Posterior vena cava (tissue), 2 donors: ENCODE measurements at places on chromosomes 11 and 22.

- no peak for DNase-seq
These were observed 38.8 kb downstream of the PRDM11 start for GRCh38 chr11:45185228-45185729.

DNA sequence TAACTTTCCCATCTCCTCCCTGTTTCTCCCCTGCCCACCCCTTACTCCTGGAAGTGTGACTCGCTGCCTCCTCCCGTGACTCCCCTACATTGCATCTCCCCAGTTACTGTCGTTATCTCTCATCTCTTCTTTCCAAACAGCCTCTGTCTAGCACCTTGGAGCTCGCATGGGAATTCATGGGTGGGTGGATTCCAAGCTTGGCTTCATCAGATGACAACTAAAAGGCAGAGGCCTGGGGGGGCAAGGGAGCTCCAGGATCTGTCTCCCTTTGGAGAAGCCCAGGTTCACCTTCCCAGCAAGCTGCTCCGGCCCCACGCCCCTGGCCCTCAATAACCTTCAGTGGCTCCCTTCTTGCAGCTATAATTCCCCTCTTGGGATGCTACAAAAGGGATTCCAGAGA is 6.9 kb upstream of the CCND1 start:
- DNase-seq = no peak

- DNase-seq = no peak
These were observed 8.2 kb upstream of the SLC37A4 start for GRCh38 chr11:119038884-119039283.

- DNase-seq = no peak
These were observed 7.0 kb downstream of the PRSS23 start for GRCh38 chr11:86807360-86807759.

DNA sequence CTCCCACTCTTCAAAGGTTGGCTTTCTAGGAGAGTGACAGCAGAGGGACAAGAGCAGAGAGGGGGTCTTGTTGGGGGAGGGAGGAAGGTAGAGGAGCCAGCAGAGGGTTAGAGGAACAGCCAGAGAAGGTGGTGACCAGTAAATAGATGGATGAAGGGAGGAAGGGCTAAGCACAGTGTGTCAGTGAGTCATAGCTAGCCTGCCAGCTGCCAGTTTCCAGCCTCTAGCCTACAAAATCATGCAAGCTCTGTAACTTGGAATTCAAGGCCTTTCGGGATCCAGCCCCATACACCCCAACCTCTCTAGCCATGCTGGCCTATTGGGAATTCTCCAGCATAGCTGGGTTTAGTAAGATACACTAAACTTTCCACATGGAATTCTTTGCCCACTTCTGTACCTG is 147.4 kb upstream of the TEAD1 start:
- DNase-seq = peak; percentile 82

GRCh38 chr11:100663583-100663982 is 23.5 kb upstream of the ARHGAP42 start:
- no peak for DNase-seq

GRCh38 chr11:64586366-64586765 is 4.7 kb upstream of the SLC22A12 start:
- no peak for DNase-seq

GRCh38 chr11:111397034-111397433 is 18.0 kb upstream of the POU2AF1 start:
- no peak for DNase-seq

DNA sequence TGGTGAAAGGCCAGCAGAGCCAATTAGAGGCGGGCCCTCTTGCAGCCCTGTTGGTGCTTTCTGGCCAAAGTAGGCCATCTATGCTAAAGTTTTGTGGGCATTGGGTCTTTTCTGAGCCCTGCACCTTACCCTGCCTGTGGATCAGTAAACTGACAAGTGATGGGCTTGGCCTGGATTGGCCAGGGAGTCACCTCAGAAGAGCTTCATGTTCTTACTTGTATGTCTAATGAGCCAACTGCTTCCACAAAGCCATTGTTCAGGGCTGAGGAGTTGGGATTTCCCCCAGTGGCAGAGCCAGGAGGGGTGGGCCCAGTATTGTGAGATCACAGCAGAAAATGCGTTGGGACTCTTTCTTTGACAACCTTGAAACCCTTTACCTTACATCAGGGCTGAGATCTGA is 90.4 kb downstream of the CWC15 start:
- DNase-seq = no peak

GRCh38 chr11:8339592-8340022 is 75.9 kb upstream of the LMO1 start:
- no peak for DNase-seq

DNA sequence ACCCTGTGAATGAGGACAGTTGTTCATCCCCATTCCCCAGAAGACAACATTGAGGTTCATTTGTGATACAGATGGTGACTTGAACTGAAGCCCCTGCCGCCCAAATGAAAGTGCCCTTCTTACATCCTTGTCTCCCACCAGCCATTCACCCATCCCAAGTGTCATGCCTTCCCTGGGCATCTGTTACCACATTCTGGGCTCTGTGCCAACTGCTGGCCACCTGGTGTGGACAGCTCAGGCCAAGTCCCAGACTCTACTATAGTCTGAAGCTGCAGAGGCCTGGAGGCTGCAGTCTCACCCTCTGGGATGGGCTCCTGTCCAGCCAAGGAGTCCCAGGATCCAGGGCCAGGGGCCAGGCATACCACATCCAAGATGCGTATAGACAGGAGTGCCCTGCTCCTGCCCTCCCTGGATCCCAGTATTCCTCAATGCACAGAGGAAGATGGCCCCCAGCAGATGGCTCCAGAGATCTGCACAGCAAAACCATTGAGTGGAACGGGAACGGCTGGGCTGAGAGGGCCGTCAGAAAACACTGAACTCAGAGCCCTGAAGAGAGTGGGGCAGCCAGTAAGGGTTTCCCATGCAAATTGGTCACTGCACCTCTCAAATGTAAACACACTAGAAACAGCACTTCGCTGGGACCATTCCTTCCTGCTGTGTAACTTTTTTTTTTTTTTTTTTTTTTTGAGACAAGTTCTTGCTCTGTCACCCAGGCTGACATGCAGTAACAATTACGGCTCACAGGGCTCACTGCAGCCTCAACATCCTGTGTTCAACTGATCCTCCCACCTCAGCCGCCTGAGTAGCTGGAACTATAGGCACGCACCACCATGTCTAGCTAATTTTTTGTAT is 22.8 kb downstream of the ARRB1 start:
- peak; percentile 93 for DNase-seq

DNA sequence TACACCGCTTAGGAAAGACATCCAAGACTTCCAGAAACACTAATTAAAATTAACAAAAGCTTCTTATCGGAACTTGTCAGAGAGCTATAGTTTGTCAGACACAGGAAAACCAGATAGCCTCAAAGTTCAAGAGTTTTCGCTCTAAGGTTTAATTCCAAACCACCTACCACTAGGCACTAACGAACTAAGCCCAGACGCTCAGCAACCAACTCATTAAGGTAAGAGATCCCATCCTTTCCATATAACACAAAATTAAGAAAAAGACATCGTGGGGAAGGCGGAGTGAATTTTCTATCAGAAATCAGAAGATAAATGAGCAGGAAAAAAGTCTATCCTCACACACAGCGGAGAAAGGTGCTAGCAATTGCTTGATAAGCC is 382 bp downstream of the IMMP1L start:
- DNase-seq = no peak

DNA sequence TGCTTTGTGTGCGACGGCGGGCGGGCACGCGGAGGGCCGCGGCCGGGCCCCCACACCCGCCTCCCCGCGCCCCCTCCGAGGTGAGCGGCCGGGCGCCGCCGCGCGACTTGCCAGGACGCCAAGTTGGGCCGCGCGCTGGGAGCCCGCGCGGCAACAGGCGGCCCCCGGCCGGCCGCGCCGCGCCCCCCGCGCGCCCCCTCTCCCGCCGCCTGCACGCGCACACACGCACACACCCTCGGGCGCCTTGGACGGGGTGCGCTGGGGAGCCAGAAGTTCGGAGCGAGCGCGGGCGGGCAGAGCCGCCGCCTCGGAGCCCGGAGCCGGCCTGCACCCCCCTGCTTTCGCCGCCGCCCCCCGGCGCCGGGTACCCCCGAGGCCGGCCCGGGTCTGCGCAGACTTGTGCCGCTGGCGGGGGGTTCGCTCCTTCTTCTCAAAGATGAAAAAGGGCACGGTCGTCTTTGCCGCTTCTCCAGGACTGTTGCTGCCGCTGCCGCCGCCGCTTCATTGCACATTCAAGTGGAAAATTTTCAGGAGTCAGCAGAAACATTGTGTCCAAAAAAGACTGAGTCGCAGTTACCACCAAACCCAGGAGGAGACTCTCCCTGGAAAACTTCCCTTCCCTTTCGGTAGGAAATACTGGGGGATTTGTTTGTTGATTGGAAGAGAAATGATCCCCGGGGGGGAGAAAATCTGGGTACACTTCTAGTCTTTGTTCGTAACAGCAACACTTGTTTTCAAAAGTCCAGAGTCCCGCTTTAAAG is 895 bp downstream of the TEAD1 start:
- no peak for DNase-seq
